ENCODE measurements at places on chromosomes 16 and 17.

- DNase-seq: no peak
Observed at GRCh38 chr17:76736349-76737081, 616 bp downstream of the SRSF2 start.

GRCh38 chr16:89561142-89561883 lies 831 bp downstream of the RPL13 start:
- no peak for DNase-seq

GRCh38 chr16:17078931-17079631 lies 391.7 kb downstream of the XYLT1 start:
- no peak for DNase-seq

- DNase-seq: no peak
Observed at GRCh38 chr16:58099097-58099955, 29.9 kb downstream of the CFAP20 start.
